Esophagus mucosa (tissue), 1 donor: ENCODE measurements at places on chromosomes 7 and 10. TPM values are rescaled to one million over a fixed set of nuclear protein-coding genes. Genes with fewer than 3 reads are reported as not detected.

DNA sequence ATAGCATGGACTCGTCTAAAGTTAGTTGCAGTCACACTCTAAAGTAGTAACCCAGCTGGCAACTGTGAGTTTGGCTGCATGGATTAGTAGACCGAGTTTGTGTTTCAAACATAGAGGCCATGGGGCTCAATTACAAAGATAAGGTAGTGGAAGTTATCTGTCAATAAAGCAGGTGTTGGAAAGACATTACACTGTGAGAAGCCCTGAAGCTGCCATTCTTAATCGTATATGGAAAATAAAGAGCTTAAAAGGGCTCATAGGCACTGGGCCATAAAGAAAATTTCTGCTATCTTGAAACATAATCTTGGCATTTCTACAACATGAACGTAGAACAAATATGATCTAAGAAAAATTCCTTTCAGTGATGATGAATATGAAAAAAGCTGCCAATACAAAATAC lies 837.7 kb downstream of the REEP3 start:
- ATAC-seq = no peak

DIP2C gene
- total RNA-seq = 3.6 TPM

TMEM236 gene
- total RNA-seq = 0.16 TPM

GRCh38 chr7:47322731-47323130 lies 259.2 kb downstream of the TNS3 start:
- no peak for ATAC-seq

LIPN gene
- 1.4 TPM for total RNA-seq

- ATAC-seq = no peak
Observed at GRCh38 chr10:100100651-100101184, 19.0 kb upstream of the CPN1 start.

GRCh38 chr10:132270256-132270655 lies 37.5 kb downstream of the STK32C start:
- ATAC-seq = no peak

- ATAC-seq = no peak
Observed at GRCh38 chr10:3832022-3832786, 47.2 kb upstream of the KLF6 start.

GRCh38 chr10:79322616-79323543 lies 24.4 kb upstream of the PPIF start:
- ATAC-seq = peak; percentile 18

GRCh38 chr7:77465256-77465655 lies 49.1 kb upstream of the GSAP start:
- no peak for ATAC-seq

GRCh38 chr10:100568912-100569311 lies 33.2 kb downstream of the HIF1AN start:
- no peak for ATAC-seq

- no peak for ATAC-seq
Observed at GRCh38 chr10:65430979-65431378, 1494.9 kb upstream of the LRRTM3 start.

HOXA11 gene
- not detected for total RNA-seq

DNA sequence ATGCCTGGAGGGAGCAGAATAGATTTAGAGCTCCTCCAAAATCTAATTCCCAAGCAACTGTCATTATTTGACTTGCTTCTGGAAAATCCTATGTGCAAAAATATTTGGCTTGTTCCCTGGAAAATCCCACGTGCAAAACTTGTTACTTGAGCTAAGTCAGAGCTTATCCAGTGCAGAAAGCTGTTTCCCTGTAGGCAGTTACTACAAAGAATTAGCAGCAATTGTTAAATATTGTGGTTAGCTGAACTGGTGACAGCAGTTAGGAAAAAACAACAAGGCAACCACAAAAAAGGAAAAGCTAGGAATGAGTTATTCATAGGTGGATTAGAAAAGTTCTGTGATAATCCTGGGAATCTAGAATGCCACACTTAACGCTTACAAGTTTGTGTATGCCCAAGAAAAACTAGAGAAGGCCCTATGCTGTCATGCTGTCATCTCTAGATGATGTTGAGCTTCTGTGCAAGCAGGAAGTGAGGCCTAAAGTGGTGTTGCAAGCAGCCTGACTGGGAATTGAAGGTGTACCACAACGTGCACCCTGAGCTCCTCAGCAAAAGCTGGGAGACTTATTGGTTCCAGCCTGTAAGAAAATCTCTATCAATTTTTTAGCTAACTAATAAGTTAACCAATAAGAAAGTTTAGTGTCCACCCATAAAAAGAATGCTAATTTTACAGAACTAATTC lies 738.6 kb upstream of the LRRTM3 start:
- ATAC-seq = no peak

AKR1C4 gene
- total RNA-seq = not detected

GRCh38 chr10:73774637-73775036 lies 7.2 kb upstream of the CHCHD1 start:
- ATAC-seq = no peak

- no peak for ATAC-seq
Observed at GRCh38 chr10:116815641-116816415, 33.5 kb upstream of the ENO4 start.

ADAMTS14 gene
- total RNA-seq = 0.64 TPM

GRCh38 chr10:2933519-2933918 lies 133.8 kb upstream of the PFKP start:
- no peak for ATAC-seq

PNLIPRP3 gene
- 1.2 TPM for total RNA-seq

GNGT1 gene
- 0.08 TPM for total RNA-seq

MLXIPL gene
- 0.52 TPM for total RNA-seq

- ATAC-seq = no peak
Observed at GRCh38 chr7:136874393-136875032, 6.1 kb downstream of the CHRM2 start.

DNA sequence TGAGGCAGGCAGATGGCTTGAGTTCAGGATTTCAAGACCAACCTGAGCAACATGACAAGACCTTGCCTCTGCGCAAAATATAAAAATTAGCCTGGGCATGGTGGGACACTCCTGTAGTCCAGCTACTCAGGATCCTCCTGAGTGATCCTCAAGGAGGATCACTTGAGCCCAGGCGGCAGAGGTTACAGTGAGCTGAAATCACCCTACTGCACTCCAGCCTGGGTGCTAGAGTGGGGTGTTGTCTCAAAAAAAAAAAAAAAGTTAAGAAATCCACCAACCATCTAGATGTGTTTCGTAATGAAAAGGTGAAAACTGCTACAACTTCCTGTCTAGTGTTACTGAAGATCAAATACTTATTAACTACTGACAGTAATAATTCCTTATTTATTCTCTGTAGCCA lies 8.1 kb downstream of the GLCCI1 start:
- ATAC-seq = no peak

- no peak for ATAC-seq
Observed at GRCh38 chr7:115117748-115118147, 195.9 kb downstream of the MDFIC start.

GRCh38 chr7:27526131-27526530 lies 136.6 kb downstream of the HIBADH start:
- no peak for ATAC-seq

GOLGA7B gene
- total RNA-seq = 1.4 TPM

DNA sequence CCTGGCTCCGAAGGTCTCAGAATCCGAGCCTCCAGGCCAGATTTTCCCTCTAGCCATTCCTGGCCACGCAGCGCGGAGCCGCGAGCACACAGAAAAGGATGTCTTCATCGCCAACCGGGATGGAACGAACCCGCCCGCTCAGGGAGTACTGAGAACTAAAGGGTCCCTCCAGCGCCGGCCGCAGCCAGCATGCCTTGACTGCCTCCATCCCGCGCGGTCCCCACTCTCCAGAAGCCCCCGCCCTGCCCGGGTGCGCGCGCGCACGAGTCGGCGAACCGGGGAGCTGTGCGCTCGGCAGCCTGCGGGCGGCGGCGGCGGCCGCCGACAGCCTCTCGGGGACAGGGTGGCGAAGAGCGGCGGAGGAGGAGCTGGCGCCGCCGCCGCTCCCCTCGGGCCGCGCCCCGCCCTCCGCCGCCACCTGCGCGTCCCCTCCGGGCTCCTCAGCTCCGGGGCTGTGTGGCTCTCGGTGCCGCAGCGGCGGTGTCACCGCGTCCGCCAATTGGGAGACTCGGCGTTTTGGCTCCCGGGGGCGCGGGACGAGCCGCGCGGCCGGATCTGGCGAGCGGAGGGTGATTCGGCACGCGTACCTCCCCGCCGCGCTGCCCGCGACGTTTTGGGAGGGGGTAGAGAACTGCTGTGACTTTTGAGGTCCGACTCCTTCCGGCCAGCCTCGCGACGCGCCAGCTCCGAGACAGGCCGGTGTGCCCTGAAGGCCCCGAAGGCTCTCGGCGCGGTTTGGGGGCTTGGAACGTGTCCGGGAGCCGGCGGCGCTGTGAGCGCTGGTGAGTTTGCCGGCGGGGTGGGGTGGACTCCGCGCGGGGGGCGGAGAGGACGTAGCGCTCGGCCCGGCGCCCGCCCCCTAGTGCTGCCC lies 453 bp upstream of the GALNT17 start:
- no peak for ATAC-seq

- ATAC-seq = no peak
Observed at GRCh38 chr7:69597278-69598076, 798 bp upstream of the AUTS2 start.

DNA sequence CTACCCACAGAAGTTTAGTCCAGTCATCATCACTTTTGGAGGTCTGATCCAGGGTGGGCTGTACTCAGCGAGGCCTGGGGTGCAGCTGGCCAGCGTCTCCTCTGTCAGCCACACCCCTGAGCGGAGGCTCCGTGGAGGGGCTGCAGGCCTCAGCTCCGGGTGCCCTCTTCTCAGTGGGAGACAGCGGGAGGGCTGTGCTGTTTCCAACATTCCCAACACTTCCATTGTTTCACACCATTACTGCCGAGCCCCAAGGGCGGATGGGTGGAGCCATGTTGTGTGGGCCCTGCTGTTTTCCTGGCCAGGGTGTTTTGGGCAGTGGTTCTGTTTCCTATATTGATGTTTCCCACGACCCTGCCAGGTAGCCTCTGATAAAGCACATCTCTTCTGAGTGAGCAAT lies 95.0 kb downstream of the MKI67 start:
- no peak for ATAC-seq

SLC39A12 gene
- total RNA-seq = 0.08 TPM

GRCh38 chr10:103553743-103554487 lies 60.4 kb downstream of the NEURL1 start:
- ATAC-seq = no peak

- no peak for ATAC-seq
Observed at GRCh38 chr7:2037808-2038522, 194.8 kb downstream of the MAD1L1 start.

GRCh38 chr7:128904381-128905197 lies 5.9 kb downstream of the KCP start:
- peak; percentile 17 for ATAC-seq

DNA sequence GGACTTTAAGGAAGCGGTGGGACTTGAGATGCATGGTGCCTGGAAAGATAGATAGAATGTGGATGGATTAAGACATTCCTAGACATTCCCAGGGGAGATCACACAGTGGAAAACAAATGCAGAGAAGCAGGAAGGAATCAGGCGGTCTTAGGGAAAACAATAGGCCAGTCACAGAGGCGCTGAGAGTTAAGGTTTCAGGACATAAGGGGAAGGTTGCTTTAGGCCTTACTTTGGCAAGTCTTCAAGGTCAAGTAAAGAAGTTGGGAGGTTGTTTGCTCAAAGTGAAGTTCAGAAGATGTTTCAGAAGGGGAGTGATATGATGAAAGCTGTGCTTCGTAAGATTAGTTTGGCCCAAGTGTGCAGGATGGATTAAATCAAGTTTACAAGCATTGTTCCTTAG lies 109.4 kb downstream of the SUGCT start:
- ATAC-seq = no peak

GRCh38 chr10:100289641-100290040 lies 3.2 kb upstream of the BLOC1S2 start:
- no peak for ATAC-seq

DNA sequence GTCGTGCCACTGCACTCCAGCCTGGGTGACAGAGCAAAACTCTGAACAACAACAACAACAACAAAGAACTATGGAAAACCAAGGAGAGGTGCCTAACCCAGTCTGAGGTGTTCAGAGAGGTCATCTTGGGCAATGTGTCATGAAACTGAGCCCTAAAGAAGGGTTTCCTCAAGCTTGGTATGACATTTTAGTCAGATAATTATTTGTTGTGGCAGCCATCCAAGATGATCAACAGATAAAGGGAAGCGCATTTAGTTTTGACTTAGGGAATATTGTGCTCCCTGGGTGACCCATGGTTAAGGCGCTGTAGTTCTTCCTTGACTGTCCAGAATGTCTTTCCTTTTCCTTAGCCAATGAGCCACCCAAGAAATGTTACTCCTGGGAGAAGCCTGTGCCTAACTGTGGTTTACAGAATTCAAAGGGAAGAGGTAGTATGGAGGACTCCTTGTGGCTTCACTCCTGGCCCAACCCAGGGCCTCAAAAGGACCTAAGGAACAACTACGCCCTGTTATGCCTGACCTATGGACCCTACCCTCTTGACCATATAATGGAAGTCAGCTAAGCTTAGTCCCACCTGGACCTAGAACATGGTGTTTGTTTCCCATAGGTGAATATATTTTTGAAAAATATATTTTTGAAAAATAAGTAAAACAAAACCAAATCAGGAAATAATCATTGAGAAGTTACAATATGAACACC lies 42.4 kb downstream of the TPST1 start:
- ATAC-seq = peak; percentile 38

DNA sequence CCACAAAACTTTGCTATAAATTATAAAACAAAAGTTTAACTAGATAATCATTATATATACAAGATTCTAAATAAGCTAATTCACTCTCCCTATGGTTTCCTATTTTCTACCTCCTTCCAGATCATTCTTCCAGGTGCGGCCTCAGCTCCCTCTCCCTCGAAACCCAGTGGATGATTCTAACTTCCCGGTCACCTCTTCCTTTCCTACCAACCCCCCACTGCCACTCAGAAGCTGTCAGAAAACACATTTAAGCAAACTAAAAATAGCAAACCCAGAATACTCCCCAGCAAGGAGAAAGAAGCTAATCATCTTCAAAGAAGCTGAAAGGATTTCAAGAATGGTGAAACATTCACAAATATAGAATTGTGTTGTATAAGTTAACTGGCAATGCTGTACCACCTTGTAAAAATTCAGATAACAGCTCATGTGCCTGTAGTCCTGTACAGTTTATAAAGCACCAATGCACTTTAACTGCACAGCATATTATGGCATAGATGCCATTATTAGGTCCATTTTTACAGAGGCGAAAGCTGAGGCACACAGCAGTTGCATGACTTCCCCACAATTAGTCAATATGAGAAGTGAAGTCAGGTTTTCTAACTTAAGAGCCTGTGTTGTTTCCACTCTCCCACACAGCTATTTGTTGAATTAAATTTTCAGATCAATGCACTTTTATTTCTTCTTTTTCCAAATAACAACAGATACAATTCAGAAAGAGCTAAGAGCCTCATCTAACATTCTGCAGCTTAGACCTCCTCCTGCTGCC lies 13.7 kb upstream of the DNTT start:
- no peak for ATAC-seq

DNA sequence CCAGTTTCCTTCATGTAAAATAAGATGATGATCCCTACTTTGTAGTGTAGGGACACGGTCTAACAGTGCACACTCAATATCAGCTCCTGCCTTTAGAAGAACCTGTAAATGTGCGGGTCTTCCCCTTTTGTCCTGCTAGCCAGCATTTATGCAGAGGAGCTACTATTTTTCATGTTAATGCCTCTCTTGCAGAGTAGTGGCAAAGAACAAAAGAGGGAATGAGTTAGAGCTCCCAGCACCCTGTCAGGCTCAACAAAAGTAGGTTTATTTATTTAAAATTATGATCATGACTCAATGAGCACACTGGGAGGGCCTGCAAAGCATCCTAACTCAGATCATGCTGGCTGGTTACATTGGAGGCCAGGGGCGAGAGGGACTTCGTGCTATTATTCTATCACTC lies 414.5 kb upstream of the COBL start:
- no peak for ATAC-seq
